ENCODE measurements at places on chromosomes 7 and 10.

- no peak for DNase-seq
Observed at GRCh38 chr7:133491846-133492652, 239.2 kb downstream of the EXOC4 start.

- DNase-seq: no peak
Observed at GRCh38 chr7:25996006-25996408, 156.0 kb upstream of the NFE2L3 start.

GRCh38 chr7:143269251-143269650 is 6.0 kb downstream of the GSTK1 start:
- DNase-seq: no peak

GRCh38 chr10:1612908-1613307 is 124.4 kb downstream of the ADARB2 start:
- DNase-seq: no peak

DNA sequence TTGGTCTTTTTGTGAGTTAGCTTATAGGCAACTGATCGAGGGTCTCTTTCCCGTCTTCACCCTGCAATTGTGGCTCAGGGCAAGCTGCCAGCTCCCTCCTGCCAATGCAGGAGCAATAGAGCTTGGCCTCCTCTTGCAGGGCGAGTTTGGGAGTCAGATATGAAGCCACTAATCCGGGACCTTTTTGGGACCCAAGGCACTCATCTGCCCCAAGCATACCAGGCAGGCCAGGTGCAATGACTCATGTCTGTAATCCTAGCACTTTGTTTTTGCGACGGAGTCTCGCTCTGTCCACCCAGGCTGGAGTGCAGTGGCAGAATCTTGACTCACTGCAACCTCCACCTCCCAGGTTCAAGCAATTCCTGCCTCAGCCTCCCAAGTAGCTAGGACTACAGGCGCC is 21.1 kb downstream of the LIMK1 start:
- DNase-seq: no peak

DNA sequence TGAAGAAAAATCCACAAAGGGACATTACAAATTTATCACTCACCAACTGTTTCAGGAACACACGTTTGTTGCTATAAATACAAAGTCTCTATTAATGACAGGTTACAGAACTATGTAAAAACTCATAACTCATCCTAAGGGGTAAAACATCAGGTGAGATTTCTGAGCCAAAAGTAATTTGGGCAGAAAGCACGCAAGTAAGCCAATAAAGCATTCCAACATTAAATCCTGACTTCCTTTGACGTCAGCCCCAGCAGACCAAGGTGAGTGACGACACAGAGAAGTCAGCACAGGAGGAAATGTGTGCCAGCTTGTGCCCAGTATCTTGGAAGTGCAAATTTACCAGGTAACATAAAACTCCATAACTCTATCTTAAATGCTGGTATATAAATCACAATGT is 45.7 kb downstream of the IMMP2L start:
- DNase-seq: no peak

- no peak for DNase-seq
Observed at GRCh38 chr10:126964190-126964589, 59.0 kb downstream of the DOCK1 start.

DNA sequence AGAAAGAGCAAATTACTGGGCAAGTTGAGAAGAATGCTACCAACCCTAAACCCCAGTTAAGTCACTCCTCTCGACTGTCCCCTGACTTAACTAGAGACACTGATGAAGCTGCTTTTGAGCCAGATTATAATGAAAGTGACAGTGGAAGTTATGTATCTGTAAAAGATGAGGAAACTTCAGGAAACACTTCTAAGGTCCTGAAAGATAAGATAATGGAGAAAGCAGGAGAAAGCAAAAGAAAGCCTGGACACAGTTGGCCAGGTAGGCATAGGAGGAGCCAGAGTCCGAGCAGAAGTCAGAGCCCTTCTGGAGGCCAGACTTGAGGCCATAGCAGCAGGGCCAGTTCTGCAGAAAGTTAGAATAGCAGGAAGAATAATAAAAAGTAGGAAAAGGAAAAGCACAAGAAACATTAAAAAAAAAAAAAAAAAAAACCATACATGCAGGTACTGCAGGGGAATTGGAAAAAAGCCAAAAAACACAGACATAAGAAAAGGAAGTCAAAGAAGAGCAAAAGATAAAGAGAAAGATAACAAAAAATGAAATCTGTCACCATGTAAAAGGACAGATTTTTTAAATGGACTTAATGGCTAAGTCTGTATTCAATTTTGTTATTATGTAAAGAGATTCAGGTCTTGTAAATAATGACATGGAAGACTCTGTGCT is 101.0 kb upstream of the KCNMA1 start:
- no peak for DNase-seq

- DNase-seq: no peak
Observed at GRCh38 chr7:71239586-71240268, 107.8 kb downstream of the GALNT17 start.

- no peak for DNase-seq
Observed at GRCh38 chr10:34780818-34781380, 34.2 kb downstream of the PARD3 start.

GRCh38 chr10:53808677-53809372 is 992.2 kb downstream of the PCDH15 start:
- DNase-seq: no peak

- DNase-seq: no peak
Observed at GRCh38 chr7:46349490-46349889, 428.4 kb upstream of the IGFBP3 start.

- DNase-seq: no peak
Observed at GRCh38 chr10:116287906-116288501, 15.0 kb upstream of the GFRA1 start.

- DNase-seq: no peak
Observed at GRCh38 chr7:2357165-2357564, 2.5 kb downstream of the EIF3B start.

- no peak for DNase-seq
Observed at GRCh38 chr7:69892790-69893189, 294.5 kb downstream of the AUTS2 start.

DNA sequence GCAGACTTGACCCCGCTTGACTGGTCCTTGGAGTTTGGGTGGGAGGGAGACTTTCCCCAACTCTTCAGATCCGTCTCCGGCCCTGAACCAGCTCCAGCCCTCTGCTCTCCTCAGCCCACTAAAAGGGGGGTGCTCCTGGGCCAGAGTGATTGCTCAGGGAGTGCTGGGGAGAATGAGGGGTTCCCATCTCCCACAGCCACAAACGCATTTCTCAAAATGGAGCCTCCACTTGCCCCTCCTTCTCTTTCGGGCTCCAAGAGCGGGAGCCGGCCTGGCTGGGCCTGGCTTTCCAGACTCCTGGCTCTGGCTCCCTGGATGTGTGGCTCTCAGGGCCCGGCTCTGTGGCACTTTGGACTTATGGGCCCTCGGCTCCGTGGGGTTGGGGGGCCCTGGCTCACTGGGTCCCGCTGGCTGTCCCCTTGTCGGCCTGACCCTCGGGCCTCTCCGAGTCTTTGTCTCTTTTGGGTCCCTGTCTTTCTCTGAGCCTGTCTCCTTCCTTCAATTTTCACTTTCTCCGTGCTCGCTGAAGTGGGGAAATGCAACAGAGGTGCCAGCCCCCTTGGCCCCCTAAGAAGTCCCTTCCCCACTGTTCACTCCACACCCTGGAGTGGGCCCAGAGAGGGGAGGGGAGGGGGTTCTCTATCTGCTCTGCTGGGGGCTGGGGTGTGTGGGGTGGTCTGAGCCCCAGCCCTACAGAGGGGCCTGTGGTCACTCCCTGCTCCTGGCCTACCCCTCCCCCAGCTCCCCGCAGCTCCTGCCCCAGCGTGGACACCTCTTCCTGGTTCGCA is 713 bp downstream of the LZTS2 start:
- no peak for DNase-seq

- no peak for DNase-seq
Observed at GRCh38 chr7:15507708-15508107, 54.1 kb downstream of the AGMO start.

Data from stimulated activated CD4-positive, alpha-beta T cell treated with anti-CD3 and anti-CD28 coated beads, Interleukin-1b, Interleukin-23, amount 100 ng/mL, for 48 hours (primary cell).